ENCODE measurements at places on chromosomes 5 and 9.

- no peak for DNase-seq
Observed at GRCh38 chr9:131774636-131775035, 34.8 kb upstream of the RAPGEF1 start.

DNA sequence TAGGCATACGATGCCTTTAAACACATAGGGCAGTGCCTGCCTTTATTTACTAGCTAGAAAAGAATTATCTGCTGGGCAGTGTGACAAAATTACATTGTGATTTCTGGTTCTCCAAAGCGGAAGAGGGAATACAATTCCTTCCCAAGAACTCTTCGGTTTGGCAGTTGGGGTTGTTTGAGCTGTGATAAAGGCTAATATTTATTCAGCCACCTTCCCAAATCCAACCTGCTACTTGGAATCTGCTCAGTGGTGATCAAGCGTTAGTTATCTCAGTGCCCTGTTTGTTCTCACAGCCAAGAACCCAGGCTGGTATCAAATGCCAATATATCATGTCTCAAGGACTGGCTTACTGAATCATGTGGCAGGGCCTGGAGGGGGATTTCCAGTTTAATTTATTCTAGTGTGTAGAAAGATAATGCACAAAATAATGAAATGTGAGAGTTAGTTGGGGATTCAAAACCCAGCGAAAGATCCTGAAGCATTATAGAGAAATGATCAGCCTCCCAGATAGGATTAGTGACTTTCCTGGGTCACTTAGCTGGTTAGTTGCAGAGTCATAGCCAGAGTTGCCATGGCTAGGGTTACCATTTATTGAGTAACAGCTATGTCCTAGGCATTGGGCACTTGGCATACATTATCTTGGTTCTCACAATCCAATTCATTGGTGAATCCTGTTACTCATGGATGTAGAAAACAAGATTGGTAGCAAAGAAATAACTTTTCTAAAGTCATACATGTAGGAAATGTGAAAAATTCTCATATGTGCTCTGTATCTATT is 457.0 kb upstream of the KLF4 start:
- DNase-seq = no peak

- no peak for DNase-seq
Observed at GRCh38 chr5:173324115-173325001, 3.9 kb downstream of the STC2 start.

- no peak for DNase-seq
Observed at GRCh38 chr9:13778631-13779030, 499.1 kb upstream of the MPDZ start.

DNA sequence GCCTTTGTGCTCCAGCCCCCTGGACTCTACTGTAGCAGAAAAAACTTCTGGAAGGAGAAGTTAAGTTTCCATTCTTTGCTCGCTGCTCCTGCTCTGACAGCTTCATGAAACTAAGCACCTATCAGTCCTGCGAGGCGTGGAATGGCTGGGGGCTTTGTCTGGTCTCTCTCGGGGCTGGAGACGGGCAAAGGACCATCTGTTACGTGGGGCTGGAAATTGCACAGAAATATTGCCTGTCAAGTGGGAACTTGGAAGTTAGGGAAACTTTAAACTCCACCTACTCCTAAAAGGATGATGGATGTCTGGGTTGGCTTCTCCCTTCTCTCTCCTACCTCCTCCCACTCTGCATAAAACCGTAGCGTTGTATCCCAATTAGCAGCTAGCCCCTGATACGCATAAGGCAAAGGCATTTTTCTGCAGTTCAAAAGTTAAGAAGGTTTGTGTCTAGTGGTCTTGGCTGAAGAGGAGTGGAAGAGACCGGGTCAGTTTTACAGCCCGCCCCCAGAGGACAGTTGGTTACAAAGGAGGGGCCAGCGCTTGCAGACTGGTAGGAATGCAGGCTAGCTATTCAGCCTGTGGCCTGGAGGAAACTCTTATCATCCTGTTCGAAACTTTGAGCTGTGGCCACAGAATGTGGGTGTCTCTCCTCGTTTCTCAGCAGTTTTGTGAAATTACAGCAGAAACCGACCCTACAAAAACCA is 1.3 kb downstream of the FBXL7 start:
- DNase-seq = no peak

- DNase-seq = no peak
Observed at GRCh38 chr5:172463031-172463430, 8.7 kb upstream of the SH3PXD2B start.

GRCh38 chr5:40405230-40405629 is 274.5 kb upstream of the PTGER4 start:
- DNase-seq = no peak

DNA sequence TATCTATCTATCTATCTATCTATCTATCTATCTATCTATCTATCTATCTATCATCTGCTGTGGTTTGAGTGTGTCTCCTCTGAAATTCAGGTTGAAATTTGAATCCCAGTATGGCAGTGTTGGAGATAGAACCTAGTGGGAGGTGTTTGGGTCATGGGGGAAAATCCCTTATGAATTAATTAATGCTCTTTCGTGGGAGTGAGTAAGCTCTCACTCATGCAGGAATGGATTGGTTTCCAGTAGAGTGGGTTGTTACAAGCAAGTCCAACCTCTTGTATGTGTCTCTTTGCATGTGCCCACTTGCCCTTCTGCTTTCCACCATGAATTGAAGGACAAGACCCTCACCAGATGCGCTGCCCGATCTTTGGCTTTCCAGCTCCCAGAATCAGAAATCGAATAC is 113.0 kb downstream of the ANXA1 start:
- no peak for DNase-seq

GRCh38 chr5:170576602-170577535 is 73.0 kb downstream of the KCNIP1 start:
- DNase-seq = no peak

GRCh38 chr5:6675784-6676491 is 37.3 kb upstream of the TENT4A start:
- DNase-seq = no peak

DNA sequence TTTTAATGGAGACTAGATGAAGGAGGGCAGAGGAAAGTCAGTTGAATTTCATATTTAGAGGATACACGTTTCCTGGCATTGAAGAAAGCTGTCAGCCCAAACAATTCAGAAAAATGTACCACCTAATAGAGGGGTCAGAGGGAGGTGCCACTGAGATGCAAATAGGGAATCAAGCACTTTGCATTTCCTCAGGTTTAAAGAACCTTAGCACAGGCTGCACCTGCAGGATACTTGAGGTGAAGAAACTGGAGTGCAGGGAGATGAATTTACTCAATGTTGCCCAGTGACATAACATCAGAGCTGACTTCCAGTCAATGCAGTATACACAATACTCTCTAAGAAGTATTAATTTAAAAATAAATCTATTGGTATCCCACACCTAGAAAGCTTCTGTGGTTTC is 67.0 kb upstream of the MAST4 start:
- DNase-seq = no peak

DNA sequence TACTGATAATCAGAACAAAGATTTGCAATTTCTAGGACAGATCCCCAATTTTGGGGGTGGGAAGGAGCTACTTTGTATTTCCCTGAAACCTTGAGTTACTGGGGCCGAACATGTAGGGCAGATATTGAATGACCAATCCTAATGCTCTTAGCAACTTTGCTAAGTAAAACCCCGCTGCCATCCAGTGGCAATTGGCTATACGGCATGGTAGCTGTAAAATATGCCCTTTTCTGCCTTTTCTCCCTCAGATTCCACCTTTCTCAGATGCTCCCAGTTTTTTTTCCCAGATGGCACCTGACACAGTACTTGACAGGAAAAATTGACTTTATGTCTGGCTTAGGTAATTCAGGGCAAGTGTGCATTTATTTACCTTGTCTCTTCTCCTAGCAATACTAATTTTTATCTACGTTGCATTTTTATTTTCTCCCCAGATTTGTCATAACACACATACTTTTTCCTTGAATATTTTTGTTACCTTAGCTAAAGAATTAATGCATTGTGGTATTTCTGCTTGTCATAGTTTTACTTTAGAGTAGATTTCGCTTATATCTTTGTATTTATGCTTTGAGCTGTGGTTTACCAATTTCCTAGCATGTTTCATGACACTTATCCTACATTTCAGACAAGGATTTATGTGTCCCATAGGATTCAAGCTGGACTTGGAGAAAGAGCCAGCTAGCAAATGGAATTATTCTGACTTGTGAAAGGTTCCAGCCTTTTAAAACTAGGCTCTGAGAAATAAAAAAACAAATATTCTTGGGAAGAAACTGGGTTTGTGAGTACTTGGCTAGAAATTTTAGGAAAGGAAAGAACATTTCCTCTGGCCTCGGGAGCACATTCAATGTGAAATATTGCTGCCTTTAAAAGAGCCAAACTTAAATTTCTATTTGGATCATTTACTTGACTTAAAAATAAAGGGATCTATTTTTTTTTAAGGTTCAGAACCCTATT is 37.4 kb downstream of the PIK3R1 start:
- DNase-seq = peak; percentile 33

- no peak for DNase-seq
Observed at GRCh38 chr5:160378330-160378729, 7.9 kb upstream of the C1QTNF2 start.

DNA sequence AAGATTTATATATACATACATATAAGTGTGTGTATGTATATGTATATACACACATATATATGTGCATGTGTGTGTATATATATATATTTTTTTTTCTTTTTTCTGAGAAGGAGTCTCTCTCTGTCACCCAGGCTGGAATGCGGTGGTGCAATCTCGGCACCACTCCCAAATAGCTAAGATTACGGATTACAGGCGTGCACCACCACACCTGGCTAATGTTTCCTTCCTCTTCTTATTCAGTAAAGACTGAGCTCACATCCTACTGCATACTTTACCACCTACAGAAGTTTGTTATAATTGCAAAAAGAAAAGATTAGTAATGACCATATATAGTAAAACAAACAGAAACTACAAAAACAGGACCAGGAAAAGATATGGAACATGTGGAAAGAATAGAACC is 23.1 kb upstream of the ZNF354B start:
- no peak for DNase-seq

DNA sequence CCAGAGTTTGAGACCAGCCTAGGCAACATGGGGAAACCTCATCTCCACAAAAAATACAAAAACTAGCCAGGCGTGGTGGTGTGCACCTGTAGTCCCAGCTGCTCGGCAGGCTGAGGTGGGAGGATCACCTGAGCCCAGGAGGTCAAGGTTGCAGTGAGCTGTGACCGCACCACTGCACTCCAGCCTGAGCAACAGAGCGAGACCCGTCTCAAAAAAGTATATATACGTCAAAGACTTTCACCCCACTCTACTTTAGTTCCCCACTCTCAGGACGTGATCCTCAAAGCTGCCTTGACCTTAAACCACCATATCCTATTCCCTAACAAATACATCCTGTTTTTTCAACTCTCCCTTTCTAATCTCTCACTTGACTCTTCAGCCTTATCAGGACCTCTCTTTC is 41.0 kb downstream of the PCDHGC5 start:
- DNase-seq = no peak

- no peak for DNase-seq
Observed at GRCh38 chr9:121924700-121925099, 168.4 kb downstream of the TTLL11 start.

- no peak for DNase-seq
Observed at GRCh38 chr5:178236679-178237078, 4.1 kb upstream of the PHYKPL start.

DNA sequence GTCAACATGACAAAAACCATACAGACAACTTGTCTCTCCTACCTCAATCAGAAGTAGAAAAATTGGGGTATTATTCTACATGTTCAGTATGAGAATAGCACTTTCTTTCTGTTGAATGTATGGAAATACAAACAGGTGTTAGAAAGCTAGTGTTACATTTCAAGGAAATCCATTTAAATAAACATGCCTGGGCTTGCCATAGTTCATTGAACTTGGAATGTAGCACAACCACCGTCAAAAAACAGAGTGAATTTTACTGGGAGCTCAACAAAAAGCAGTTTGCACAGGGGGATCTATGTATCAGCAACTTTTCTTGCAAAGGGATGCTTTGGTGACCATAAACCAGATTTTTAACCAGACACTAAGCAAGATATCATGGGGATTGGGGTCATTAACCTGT is 307.9 kb upstream of the SMARCA2 start:
- DNase-seq = no peak

- no peak for DNase-seq
Observed at GRCh38 chr9:129785866-129786265, 17.1 kb upstream of the TOR1B start.

GRCh38 chr5:74575741-74576538 is 64.6 kb downstream of the ENC1 start:
- no peak for DNase-seq

DNA sequence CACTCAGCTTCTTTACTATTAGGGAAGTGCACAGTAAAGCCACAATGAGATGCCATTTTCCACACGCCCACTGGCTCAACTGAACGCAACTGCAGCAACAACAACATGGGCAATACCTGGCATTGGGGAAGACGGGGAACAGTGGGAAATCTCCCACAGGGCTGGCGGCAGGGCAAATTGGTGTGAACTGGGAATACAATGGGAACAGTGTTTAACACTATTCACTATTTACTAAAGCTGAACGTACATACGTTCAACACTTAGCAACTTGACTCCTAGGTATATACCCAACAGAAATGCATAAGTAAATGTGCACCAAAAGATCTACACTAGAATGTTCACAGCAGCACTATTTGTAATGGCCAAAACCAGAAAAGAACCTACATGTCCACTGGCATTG is 14.1 kb downstream of the ZER1 start:
- no peak for DNase-seq

GRCh38 chr5:168947212-168947868 is 353.6 kb downstream of the SLIT3 start:
- peak; percentile 40 for DNase-seq

DNA sequence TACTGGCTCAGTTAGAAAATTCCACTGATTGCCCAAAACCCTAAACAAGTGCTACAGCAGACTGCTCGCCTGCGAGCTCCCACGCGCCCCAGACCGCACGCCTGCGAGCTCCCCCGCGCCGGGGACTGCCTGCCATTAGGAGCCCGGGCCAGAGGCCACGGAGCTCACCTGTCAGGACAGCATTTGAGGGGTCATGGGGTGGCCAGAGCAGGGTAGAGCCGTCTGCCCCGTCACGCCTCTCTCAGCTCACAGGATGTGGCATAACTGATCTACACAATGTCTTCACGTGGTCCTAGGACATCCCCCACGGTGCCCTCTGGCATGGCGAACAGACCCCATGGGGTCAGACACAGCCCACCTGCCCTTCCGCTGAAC is 29.1 kb upstream of the LRRC14B start:
- DNase-seq = no peak

- DNase-seq = no peak
Observed at GRCh38 chr5:52786391-52786790, 1.3 kb upstream of the ITGA1 start.

DNA sequence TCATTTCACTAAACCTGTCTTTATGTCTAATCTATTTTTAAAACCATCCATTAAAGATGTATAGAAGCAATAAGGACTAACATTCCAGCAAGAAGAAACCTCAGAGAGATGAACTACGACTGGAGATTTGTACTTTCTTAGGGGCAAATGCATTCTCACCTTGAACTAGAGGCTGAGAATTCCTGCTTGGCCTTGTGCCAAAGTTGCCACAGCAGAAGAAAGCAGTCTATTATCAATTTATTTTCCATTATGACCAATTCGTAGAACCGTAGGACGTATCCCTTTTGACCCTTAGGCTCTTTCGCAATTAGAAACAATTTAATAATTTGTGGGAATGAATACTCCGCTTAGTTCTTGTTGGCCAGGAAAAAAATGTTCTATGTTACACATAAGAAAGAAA is 1647.4 kb upstream of the CDH9 start:
- no peak for DNase-seq
